ENCODE measurements at places on chromosomes 2 and 18. TPM values are rescaled to one million over a fixed set of nuclear protein-coding genes. Genes with fewer than 3 reads are reported as not detected.

Gene UGT1A4
- not detected for total RNA-seq

Gene CXCR1
- 2.1 TPM for total RNA-seq

Gene TCF23
- 0.20 TPM for total RNA-seq

Gene CDKL4
- 2.3 TPM for total RNA-seq

Gene ATF2
- 58.7 TPM for total RNA-seq

Gene ZNF521
- total RNA-seq = 35.3 TPM

Gene TUBA3E
- not detected for total RNA-seq

Gene IGFBP2
- total RNA-seq = 80.0 TPM

Gene MAPRE3
- total RNA-seq = 4.9 TPM

Gene CIB4
- total RNA-seq = not detected

Gene MARCHF4
- total RNA-seq = not detected

Gene GNAL
- 4.1 TPM for total RNA-seq

Gene SERPINB2
- total RNA-seq = 153 TPM

Gene DLGAP1
- total RNA-seq = 5.3 TPM

Gene SERPINB5
- total RNA-seq = 130 TPM

Gene ME2
- total RNA-seq = 31.3 TPM

Gene CLEC4F
- total RNA-seq = 0.10 TPM

Gene IHH
- total RNA-seq = 0.10 TPM

Gene KCNE4
- 5.4 TPM for total RNA-seq

Gene OSBPL6
- 3.3 TPM for total RNA-seq

All from skin of body (tissue), 3 donors.